ENCODE measurements at places on chromosomes 4 and X.

- DNase-seq = no peak
These were observed 162.5 kb downstream of the ATP10D start for GRCh38 chr4:47647544-47647943.

DNA sequence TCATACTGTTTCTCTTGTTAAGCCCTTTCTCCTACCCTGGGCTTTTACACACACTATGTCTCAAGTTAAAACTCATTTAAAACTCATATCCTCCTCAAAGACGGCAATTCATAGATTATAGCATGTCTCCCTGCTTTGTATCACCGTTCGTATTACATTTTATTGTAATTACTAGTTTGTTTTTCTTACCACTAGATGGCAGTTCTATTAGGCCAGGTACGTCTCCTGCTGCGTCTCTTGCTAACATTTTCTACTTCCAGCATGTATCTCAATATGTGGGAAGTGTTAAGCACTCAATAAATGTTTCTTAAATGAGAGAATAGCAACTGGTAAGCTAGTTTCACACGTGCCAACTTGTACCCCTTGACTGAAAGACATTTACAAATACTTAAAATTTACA lies 450.3 kb upstream of the PCDH7 start:
- DNase-seq = no peak

- DNase-seq = no peak
These were observed 2156.6 kb upstream of the TENM3 start for GRCh38 chr4:180086480-180087190.

- no peak for DNase-seq
These were observed 57.6 kb upstream of the LGI2 start for GRCh38 chr4:25088093-25088952.

DNA sequence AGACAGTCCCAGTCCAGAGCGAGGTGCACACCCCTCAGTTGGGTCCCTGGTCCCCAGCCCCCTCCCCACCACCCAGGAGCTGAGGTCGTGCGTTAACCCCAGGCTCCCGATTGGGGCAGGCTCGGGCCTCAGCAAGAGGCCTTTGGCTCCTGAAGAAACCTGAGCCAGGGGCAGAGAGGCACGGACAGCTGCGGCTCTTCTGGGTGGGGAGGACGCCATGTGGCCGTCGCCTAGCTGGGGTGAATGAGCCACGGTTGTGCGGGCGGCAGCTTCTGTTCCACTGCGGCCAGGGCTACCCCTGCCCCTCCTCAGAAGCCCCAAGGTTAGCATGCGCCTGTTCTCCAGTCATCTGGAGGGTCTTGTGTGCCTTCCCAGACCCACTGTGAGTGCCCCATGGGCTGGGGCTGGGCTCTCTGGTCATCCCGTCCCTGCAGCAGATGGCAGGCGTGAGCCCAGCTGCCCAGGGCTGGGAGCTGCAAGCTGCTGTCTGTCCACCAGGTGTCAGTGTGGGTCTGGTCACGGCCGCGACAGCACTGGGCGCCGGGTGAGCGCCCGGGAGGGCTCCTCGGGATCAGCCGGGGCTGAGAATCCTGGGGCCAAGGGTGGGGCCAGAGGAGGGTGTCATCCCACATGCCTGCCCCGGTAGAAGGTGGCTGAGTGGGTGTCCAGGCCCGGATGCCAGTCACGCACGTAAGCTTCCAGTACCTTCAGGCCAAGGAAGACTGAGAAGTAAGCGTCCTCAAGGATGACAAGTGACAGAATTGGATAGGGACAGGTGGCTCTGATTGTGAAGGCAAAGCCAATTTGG lies 21.9 kb downstream of the ATP2B3 start:
- peak; percentile 17 for DNase-seq

DNA sequence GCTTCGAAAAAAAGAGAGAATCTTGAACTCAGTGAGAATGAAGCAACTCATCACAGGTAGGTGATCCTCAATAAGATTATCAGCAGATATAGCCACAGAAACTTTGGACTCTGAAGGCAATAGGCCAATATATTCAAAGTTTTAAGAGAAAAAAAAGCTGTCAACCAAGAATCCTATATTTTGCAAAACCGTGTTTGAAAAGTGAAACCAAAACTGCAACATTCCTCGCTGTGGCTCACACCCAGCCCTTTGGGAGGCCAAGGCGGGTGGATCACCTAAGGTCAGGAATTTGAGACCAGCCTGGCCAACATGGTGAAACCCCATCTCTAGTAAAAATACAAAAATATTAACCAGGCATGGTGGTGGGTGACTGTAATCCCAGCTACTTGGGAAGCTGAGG lies 22.8 kb downstream of the MAD2L1 start:
- DNase-seq = no peak

GRCh38 chr4:143381189-143382118 lies 44.8 kb downstream of the GAB1 start:
- no peak for DNase-seq

DNA sequence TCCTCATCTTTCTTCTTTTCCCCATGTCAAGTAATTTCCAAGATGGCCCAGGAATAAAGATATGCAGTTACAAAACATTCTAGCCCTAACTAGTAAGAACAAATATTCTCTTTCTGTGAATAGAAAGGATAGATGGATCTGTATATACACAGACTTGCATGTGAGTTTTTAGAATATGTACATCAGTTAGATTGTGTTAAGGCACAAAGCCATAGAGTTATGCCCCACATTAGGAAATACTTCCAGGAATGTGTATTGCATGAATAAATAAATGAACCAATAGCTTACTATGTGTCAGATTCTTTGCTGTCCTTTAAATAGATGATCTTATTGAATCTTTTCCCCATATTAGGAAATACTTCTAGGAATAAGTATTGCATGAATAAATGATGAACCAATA lies 46.0 kb upstream of the TMPRSS11E start:
- no peak for DNase-seq

Measured in stimulated activated CD4-positive, alpha-beta T cell treated with anti-CD3 and anti-CD28 coated beads, Interleukin-2, amount 100 ng/mL, for 4 hours (primary cell).